Nephron progenitor cell (in vitro differentiated cells): ENCODE measurements at places on chromosomes 2 and 18.

- DNase-seq: no peak
These were observed 60.9 kb upstream of the ACAA2 start for GRCh38 chr18:49874238-49874637.

DNA sequence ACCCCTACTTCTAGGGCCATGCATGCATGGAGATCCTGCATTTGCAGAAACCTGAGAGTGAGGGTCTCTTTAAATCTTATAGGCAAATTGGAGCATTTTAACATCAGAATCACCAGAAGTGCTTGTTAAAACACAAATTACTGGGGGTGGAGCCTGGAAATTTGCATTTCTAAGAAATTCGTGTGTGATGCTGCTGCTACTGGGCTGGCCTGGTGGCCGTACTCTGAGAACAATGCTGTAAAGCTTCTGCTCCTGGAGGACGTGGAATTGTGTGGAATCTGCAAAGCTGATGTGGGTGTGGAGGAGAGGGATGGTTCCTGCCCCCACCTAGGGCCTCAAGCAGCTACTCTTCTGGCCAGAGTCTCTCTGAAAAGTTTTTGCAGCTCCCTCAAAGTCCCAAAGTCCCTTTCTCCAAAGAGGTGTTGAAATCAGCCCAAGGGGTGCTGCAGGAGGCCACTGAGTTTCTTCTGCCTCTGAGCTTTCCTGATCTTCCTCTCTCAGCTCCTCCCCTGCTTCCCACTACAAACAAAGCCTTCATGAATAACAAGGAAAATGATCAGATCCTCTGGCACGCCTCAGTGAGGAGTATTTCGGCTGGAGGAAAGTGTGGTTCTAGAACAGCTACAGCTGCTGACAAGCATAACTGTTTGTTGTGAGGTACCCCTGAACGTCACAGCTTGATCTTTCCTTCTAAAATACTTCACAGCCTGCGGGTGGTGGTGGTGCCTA is 508.3 kb downstream of the CNTNAP5 start:
- DNase-seq: no peak

- no peak for DNase-seq
These were observed 8.3 kb upstream of the PRKAG3 start for GRCh38 chr2:218839888-218840287.

- DNase-seq: no peak
These were observed 51.0 kb upstream of the FAM117B start for GRCh38 chr2:202583709-202584219.

- no peak for DNase-seq
These were observed 54.0 kb downstream of the CLASP1 start for GRCh38 chr2:121595012-121595891.

DNA sequence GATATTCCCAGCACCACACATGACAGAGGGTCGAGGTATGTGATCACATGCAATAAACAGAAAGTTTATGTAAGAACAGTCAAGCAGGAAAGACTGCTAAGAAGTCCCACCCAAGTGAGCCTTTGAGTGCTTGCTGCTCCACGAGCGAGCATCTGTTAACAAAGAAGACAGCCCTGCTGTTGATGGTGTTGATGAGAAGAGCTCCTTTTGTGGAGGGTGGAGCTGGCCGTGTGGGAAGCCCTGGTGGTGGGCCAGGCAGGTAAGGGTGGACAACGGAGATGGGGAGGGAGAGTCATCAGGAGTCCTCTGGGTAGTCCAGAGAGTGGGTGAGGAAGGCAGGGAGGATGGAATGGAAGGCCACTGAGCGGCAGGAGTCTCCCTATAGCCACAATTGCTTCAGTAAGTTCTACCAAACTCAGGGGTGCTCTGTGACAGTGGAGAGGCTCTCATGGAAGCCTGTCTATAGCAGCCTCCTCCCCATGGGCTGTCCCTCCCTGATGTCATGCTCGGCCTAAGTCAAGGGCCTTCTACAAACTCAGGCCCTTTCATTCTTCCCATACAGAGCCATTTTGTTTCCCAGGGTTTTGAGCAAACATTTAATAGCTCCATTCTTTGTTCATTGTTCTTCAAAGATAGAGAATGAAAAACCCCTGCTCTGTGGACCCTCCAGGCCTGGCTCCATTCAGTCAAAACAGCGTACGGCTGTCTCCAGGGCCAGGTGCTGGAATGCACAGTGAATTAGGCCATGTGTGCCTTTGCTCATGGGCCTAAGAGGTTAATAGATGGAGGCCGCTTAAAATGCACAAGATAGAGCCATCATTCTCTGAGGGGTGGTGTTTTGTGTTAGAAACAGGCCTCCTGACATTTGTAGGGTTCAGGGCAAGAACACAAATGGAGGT is 494.2 kb upstream of the RAB6C start:
- no peak for DNase-seq

GRCh38 chr2:10223932-10224720 is 78.6 kb upstream of the HPCAL1 start:
- DNase-seq: no peak

DNA sequence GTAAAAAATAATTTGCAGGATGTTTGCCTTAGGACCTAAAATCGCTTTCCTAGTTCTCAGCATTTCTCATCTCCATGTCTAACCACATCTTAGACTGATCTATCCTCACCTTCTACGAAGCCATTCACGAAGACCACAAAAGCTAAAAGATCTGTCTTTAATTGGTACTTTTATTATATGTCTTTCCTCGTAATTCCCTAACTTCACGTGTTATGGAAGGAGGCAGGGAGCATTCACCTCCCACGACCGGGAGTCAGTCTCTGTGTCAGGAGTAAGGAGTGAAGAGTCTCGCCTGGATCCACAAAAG is 1.6 kb downstream of the DLGAP1 start:
- no peak for DNase-seq

- no peak for DNase-seq
These were observed 697.5 kb downstream of the TMEM182 start for GRCh38 chr2:103459283-103459682.

- peak; percentile 16 for DNase-seq
These were observed 107.6 kb downstream of the TRIB2 start for GRCh38 chr2:12824351-12824777.

DNA sequence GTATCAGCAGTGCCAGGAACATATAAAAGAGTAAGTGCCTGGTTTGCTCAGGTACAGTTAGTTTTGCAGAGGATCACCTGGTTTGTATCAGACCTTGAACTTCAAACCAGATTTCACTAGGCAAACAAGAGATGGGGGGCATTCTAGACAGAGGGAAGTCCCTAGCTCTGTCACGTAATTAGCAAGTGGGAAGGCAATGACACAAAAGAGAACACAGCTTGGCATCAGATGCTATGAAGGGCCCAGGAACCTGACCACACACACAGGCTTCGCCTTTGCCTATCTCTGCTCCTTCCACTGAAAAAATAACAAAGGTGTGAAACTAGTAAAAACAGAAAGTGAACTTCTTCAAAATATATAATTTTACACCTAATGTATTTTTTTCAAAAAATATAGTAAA is 62.6 kb downstream of the CERKL start:
- DNase-seq: no peak

GRCh38 chr2:240839152-240840143 is 19.4 kb upstream of the KIF1A start:
- no peak for DNase-seq

DNA sequence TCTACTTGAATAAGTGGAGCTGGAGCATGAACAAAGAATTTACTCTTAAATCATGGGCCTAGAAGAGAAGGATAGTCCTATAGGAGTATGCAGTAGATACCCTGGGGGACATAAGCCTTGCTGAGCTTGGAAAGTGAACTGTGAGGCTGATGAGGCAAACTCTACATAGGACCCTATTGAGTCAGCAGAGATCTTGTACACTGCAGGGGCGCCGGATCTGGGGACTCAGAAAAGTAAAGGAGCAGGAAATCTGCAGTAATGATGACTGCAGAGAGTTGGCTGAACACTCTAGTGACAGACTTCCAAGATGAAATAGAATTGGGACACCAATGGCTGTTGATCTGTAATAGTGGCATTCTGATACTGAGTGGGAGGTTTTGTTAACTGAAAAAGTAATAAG is 543.7 kb downstream of the XIRP2 start:
- no peak for DNase-seq
